Posterior vena cava (tissue), 2 donors: ENCODE measurements at places on chromosomes 1 and 21.

GRCh38 chr1:45884700-45885099 lies 81.3 kb downstream of the MAST2 start:
- no peak for DNase-seq

DNA sequence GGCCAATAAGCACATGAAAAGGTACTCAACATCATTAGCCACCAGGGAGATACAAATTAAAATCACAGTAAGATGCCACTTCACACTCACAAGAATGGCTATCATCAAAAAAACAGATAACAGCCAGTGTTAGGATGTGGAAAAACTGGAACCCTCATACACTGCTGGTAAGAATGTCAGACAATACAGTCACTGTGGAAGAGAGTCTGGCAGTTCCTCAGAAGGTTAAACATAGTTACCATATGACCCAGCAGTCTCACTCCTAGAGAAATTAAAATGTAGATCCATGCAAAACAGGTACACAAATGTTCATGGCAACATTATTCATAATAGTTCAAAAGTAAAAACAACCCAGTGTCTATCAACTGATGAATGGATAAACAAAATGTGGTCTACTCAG lies 33.3 kb downstream of the LDLRAD1 start:
- DNase-seq = no peak

- no peak for DNase-seq
Measured at GRCh38 chr21:23401278-23401677, 2206.0 kb downstream of the MRPL39 start.

DNA sequence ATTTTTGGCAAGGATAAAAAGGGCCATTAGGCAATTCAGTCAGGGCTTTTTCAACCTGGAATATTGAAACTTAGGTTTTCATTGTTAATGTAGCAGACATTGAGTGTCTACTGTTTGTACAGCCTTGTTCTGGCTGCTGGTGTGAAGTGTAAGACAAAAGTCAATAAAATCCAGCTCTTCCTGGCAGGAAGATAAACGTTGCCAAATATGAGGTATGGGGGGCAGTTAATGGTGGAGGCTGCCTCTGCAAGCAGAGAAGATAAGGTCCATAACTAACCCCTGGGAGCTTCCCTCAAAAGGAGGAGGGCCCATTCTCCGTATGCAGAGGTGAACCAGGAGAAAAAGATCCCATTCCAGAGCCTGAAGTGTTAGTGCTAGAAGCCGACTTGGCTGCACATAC lies 19.5 kb upstream of the SHE start:
- no peak for DNase-seq

DNA sequence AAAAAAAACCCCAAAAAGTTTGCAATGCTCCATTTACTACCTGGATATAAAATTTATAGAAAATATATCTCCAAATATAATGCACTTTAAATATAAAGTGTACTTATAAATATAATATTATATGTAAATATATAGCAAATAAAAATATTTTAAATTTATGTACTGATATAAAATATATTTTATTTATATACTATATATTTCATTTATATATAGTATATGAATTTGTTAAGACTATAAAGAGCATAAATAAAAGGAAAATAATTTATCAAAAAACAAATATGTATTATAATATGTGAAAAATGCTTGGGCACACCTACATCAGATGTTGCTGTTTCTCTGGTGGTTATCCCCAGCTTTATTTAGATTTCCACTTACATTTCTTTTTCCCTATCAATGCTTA lies 71.0 kb upstream of the ZBTB18 start:
- DNase-seq = no peak
